RWPE2 (cell line): ENCODE measurements at places on chromosomes 7 and 10.

- DNase-seq, result no peak
Measured at GRCh38 chr10:109218207-109218606, 705.1 kb downstream of the XPNPEP1 start.

DNA sequence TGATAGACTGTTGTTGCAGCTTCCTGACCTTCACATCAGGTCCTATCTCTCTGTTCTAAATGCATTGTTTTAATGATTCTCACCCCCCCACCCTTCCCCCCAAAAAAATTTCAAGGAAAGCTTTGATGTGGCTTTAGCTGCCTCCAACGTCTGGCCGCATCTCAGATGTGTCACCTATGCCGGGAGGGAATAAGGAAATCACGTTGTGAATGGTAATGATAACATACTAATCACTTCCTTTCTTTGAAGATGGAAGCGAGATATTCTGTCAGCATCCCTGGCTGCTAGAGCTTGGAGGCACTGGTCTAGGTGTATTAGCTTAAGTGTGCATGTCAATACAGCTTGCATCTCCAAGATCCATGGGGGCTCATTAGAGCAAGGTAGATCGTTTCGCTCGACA, 89.6 kb downstream of the VTI1A start:
- no peak for DNase-seq

GRCh38 chr7:139650429-139651100, 127.1 kb downstream of the CLEC2L start:
- no peak for DNase-seq

GRCh38 chr7:17557251-17557671, 258.8 kb downstream of the AHR start:
- no peak for DNase-seq

GRCh38 chr7:4210821-4211220, 471.3 kb upstream of the FOXK1 start:
- DNase-seq, result no peak

- no peak for DNase-seq
Measured at GRCh38 chr10:80296942-80297341, 7.5 kb upstream of the MAT1A start.

GRCh38 chr10:88565072-88565471, 18.0 kb downstream of the RNLS start:
- DNase-seq, result no peak

GRCh38 chr7:343227-343822, 53.4 kb downstream of the FOXL3 start:
- DNase-seq, result no peak

DNA sequence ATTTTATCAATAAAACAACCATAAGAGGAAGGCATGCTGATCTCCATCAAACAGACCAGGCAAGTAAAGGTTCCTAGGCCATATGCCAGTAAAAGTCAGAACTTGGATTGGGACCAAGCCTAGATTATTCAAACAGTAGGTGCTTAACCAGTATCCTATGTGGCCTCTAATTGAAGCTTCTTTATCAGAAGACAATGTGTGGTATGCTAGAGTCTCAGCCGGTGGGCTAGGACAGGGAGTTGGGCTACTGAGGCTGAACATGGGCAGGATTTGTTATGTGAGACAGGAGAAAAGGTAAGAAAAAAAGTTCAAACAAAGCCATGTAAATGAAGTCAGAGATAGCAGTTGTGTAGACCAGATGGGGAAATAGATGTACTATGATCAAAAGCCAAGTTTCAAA, 413.7 kb upstream of the GHITM start:
- no peak for DNase-seq

DNA sequence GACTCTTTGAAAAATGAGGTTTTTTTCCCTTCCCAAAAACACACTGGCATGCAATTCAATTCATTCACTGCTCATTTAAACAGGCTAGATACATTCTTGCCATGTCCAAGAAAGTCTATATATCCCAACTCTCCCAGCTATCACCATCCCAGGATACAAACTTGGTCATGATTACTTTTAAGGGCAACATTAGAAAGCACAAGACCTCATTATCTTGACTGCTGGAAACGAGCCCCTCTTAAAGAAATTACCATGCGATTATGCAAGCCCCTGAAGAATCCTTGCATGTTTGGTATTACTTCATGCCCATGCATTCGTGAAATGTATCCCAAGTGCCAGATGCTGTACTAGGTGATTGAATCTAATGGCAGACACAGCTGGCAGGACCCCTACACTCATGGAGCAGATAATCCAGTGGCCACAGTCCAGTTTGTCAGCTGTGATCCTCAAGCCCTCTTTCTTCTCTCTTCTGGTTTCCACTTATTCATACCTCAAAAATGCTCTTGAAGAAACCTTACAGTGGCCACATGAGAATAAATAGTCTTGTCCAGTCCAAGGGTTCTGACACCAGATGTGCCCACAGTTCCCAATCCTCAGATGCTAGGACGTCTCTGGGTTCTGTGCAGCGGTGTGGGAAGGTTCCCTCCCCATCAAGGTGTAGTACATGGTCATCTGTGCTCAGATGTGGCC, 103.7 kb upstream of the HABP2 start:
- DNase-seq, result no peak

- DNase-seq, result no peak
Measured at GRCh38 chr7:4790078-4790465, 14.6 kb downstream of the AP5Z1 start.
